ENCODE measurements at places on chromosomes 3 and 15.

DNA sequence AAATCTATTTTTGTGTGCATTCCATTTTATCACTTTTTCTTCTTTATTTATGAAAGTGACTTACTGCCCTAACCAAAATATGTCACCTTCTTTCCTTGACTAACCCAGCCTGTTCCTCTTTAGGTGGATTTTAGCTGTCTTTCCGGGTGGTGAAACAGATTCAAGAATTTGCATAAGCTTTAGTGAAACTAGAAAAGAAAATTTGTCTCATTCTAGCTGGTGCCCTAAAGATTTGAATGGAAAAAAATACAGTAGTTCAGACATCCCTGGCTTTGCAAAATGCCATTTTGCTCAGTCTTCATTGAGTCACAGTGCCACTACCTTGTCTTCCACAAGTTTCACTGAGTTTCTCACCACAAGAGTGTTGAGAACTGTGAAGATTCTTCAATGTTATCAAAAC is 28.2 kb upstream of the CCDC50 start:
- DNase-seq: no peak

DNA sequence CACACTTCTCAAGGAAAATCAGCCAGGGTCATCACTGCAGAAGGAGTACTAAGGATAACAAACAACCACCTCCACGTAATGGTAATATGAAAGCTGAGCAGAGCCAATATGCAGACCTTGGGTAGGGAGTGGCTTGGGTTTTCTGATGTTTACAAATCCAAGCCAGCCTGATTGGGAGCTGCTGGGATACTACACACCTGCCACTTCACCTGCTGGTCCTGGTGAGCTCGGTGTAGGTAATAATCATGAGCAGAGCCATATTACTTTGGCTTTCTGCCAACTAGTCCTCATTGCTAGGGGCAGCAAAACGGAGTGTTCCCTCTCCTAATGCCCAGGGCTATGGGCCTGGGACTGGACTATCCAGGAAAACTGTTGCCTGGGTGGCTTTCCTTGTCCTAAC is 433.5 kb upstream of the PPP2R3A start:
- DNase-seq: no peak

- DNase-seq: no peak
These were observed 804 bp upstream of the BRPF1 start for GRCh38 chr3:9730657-9731205.

GRCh38 chr3:70277304-70277703 is 35.1 kb downstream of the MDFIC2 start:
- no peak for DNase-seq

GRCh38 chr3:7264196-7264526 is 403.2 kb downstream of the GRM7 start:
- no peak for DNase-seq

- DNase-seq: no peak
These were observed 18.7 kb upstream of the EOMES start for GRCh38 chr3:27740854-27741253.

DNA sequence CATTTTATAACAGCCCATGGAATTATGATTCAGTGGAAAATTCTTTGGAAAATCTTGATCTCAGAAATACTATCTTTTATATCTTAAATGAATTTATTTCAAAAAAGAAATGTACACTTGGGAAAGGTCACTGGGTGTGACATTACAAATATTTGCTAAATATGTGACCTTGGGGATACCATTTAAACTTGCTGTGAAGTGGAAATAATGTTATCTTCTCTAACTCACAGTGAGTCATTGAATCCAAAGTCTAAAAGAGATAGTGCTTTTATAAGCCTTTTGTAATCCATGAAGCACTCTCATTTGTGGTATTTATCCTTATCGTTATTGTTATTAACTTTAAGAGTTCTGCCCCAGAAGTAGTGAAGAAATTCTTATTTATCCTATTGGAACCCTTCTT is 289.8 kb upstream of the SEMA6D start:
- no peak for DNase-seq

DNA sequence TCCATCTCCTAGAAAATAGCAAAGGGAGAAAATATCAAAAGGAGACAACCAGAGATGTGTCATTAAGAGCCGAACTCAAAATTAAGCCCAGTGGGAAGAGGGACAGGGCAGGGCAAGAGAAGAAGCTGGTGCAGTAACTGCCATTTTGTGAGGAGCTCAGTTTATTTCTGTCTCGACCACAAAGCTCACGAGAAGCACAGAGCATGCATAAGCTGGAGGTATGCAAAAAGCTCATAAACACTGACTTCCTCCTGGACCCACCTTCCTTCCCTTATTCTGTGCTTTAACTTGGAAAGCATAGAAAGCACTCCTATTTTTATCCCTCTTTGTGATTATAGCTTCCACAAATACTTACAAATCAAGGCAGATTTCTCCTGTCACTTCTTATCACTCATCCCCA is 81.3 kb downstream of the DGKG start:
- DNase-seq: no peak

GRCh38 chr15:93034512-93034911 is 54.5 kb downstream of the RGMA start:
- no peak for DNase-seq

- DNase-seq: no peak
These were observed 12.5 kb downstream of the COPG1 start for GRCh38 chr3:129261894-129262293.

DNA sequence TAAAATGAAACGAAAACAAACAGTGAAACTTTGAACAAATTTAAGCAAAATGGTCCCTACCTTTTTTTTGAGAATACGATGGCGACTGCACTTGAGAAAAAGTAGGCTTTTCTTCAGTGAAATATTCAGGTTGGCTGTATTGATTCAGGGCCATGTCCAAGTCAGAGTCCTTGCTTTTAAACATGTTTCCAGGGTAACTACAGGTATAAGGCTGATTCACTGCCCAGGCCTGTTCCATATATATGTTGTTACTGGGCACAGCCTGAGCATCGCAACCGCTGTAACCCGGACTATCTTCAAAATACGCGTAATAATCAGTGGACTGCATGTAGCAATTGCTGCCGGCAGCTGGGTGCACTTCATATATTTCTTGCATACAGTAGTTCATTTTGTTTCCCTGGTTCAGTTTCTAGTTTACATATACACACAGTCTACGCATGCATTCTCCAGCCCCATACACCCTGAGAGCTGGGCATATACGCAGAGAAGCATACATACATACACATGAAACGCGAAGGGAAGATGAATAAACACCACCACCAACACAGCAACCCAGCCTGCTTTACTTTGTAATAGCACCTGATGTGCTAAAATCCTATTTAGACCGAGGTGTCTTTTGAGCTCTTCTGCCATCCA is 220.0 kb downstream of the NR1D2 start:
- DNase-seq: no peak

DNA sequence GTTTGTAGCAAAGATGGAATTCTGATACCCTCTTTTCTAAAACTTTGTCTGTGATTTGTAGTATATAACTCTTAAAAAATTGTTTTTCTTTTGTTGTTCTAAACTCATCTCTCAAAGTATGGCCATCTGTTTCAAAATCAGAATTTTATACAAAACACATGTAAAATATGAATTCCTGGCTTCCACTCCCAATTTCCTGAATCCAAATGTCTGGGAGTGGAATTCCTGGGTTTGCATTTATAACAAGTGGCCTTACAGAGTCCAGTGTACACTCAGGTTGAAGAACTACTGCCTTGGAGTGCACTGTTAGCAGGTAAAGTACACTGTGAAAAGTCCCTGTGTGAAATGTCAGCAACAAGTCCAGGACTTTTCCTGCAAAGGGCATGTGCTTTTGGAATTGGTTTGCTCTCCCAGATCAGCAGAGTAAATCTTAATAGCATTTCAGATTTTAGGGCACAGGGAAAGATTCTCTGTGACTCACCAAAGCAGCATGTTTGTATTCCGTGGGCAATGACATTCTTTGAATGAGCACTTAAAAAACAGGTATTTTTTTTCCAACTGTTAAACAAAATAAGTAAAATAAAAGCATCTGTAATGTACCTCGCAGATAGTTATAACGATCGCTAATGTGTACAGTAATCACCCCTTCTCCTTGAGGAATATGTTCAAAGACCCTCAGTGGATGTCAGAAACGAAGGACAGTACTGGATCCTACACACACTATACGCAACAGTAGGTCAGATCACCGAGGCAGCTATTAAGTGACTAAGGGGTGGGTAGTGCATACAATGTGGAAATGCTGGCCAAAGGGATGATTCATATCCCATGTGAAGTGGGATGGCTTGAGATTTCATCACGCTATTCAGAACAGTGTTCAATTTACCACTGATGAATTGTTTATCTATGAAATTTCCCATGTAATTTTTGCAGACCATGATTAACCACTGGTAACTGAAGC is 2.0 kb upstream of the CLDN16 start:
- no peak for DNase-seq

- no peak for DNase-seq
These were observed 97.2 kb upstream of the MB21D2 start for GRCh38 chr3:193014902-193015301.

DNA sequence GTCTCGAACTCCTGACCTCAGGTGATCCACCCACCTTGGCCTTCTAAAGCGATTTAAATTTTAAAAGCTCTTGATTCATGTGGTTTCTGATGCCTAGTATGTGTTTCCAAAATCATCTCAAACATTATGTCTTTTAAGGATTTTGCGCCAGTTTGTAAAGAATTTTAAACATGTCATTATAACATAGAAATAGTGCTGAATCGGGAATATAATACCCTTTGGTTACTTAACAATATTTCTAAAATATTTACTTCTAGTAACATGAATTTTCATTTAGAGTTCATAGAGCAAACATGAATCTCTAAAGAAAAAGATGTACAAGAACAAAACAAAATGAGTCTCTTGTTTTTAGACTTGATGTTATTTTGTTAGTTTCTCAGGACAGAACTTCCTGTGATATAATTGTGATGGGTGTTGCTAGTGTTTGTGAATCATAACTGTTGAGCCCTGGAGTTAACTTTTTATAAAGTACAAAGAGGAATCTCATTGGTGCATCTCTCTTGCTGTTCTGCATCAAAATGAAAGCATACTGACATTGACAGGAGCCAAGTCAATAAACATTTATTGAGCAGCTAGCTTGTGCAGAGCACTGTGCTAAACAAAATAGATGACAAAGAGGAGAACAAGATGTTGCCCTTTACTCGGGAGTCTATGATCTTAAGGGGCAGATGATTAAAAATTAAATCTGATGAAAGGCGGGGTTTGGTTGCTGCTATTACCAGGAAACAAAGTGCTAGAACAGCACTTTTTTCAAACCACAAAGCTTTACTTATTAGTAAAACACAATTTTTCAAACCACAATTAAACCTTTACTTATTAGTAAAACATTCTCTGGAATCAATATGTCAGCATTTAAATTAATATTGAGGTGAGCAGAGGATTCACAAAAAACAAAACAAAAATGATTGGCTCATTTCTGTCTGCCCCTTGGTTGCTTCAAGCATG is 73.4 kb downstream of the MME start:
- no peak for DNase-seq

GRCh38 chr3:42179110-42179725 is 86.8 kb downstream of the CCK start:
- no peak for DNase-seq

DNA sequence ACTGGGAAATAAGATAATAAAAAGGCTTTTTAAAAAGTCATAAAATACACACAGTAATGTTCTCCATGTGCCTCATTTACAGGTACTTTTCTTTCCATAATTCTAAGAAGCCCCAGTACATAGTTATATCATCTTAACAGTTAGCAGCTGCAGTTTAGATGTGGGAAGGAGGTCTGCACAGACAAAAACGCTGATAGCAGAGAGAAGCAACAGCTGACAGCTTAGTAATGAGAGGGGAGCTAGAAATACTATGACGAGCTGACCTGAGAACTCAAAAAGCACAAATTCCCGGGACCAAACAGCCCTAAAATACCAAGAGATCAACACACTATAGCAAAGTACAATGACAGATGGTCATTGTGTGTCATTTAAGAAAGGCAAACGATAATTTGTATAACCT is 36.7 kb upstream of the ARHGEF3 start:
- no peak for DNase-seq

- DNase-seq: no peak
These were observed 37.9 kb downstream of the ESYT3 start for GRCh38 chr3:138472141-138472825.

GRCh38 chr3:71447803-71448202 is 135.7 kb downstream of the FOXP1 start:
- DNase-seq: no peak

DNA sequence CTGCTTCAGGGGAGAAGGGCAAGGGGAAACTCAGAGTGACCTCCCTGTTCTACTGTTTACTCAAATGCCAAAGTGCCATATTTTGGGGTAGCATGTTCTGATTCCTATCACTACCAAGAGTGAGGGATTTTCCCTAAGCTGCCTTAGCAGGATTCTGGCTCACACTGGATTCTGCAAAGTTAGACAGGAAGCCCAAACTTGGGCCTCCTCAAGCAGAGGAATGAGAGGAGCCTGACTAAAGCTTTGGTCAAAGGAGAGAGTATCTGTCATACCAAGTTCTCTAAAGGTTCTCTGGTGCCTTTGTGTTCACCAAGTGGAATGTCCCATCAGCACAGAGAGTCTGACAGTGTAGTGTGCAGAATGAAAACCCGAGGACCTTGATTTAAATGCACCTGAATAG is 8.8 kb upstream of the RARB start:
- no peak for DNase-seq

DNA sequence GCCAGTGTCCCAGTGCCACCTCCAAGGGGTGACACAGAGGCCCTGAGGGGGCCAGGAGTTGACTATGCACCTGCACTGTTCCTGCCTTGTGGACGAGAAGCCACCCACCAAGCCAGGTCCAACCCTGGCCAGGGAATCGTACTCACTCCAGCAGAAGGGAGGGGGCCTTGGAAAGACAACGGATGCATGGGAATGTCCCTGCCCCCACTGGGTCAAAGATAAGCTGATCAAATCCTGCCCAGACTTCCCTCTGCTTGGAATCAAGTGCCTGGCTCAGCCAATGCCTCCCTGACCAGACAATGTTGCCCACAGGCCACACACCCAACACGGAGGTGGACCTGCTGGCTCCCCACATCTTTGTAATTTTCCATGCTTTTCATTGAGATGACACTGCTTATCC is 23.9 kb downstream of the CACNA2D2 start:
- DNase-seq: no peak

DNA sequence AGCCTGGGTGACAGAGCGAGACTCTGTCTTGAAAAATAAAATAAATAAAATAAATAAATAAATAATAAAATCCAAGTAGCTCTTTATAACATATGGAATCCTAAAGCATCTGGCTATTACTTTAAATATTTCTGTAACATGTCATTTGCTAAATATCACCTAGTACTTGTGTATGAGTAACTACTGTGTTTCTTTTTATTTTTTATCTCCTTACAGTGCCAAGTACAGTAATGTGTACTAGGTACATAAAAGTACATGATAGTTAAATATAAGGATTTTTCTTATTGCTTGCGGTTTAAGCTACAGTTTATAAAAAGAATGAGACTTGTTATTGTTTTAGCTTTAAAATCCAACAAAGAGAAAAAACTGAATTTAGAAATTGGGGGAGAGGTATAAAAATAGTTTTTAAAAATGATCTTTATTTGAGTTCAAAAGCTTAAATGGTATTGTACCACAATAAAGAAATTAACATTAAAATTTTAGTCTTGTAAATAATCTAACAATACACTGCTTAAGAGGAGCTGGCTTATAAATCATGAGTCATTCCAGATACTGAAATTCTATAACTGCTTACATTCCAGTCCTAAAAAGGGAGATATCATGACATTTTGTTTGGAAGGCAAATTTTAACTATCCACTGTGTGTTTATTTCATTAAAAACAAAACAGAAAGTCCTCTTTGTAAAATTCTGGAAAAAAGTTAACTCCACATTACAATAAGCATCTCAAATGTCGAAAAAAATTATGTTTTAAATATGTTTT is 73.1 kb downstream of the FGF7 start:
- no peak for DNase-seq

Measured in stimulated activated CD8-positive, alpha-beta memory T cell treated with anti-CD3 and anti-CD28 coated beads, Interleukin-7, amount 100 ng/mL, for 24 hours (primary cell).